ENCODE measurements at places on chromosomes 2 and 18.

- DNase-seq, result no peak
Measured at GRCh38 chr2:109137616-109138015, 8.6 kb downstream of the SH3RF3 start.

- DNase-seq, result no peak
Measured at GRCh38 chr18:1846640-1847039, 724.7 kb downstream of the METTL4 start.

GRCh38 chr2:238155761-238156694, 2.7 kb upstream of the ERFE start:
- no peak for DNase-seq

GRCh38 chr18:57789090-57789489, 14.0 kb downstream of the ATP8B1 start:
- DNase-seq, result no peak

- DNase-seq, result no peak
Measured at GRCh38 chr18:10912790-10913545, 236.4 kb downstream of the PIEZO2 start.

DNA sequence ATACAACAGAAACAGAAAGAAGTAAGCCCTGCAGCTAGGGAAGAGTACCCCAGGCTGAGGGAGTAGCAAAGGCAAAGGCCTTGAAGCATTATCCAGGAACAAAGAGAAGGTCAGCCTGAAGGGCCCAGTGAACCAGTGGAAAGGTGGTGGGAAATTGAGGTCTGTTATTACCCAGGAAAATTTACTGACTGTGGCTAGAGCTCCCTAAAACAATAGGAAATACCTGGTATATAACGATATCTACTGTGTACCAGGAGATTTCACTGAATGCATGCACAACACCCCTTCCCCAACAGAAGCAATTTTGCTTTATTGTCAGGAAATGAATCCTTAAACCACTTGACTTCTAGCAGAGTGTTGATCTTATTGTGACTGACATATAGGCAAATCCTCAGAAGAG, 365.3 kb downstream of the ERBB4 start:
- DNase-seq, result no peak

DNA sequence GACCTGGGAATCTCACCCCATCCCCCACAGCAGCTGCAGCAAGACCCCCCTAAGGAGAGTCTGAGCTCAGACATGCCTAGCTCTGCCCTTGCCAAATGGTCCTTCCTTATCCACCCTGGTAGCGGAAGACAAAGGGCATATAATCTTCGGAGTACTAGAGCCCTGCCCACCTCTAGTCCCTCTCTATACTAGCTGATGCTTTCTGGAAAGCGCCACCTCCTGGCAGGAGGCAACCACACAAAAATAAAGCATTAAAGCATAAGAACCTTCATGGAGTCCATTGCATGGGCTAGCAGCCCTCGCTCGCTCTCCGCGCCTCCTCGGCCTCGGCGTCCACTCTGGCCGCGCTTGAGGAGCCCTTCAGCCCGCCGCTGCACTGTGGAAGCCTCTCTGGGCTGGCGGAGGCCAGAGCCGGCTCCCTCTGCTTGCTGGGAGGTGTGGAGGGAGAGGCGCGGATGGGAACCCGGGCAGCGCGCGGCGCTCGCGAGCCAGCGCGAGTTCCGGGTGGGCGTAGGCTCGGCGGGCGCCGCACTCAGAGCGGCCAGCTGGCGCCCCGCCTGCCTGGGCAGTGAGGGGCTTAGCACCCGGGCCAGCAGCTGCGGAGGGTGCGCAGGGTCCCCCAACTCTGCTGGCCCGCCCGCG, 941.2 kb downstream of the SUCLG1 start:
- no peak for DNase-seq

- no peak for DNase-seq
Measured at GRCh38 chr2:213086571-213086970, 64.8 kb downstream of the IKZF2 start.

DNA sequence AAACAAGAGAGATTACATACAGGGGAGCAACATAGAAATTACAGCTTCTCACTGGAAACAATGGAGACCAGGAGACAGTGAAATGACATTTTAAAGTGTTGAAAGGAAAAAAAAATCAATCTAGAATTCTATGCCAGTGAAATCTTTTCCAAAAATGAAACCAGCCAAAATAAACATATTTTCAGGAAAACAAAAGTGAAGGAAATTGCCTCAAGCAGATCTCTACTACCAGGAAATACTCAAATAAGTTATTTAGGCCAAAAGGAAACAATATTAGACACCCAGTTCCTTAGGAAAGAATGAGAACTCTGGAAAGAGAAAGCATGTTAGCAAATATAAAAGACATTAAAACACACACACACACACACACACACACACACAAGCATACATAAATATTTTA, 339.9 kb upstream of the NCKAP5 start:
- no peak for DNase-seq

- no peak for DNase-seq
Measured at GRCh38 chr18:13324880-13325279, 106.3 kb downstream of the LDLRAD4 start.

GRCh38 chr2:84652431-84652830, 136.1 kb downstream of the DNAH6 start:
- DNase-seq, result no peak

DNA sequence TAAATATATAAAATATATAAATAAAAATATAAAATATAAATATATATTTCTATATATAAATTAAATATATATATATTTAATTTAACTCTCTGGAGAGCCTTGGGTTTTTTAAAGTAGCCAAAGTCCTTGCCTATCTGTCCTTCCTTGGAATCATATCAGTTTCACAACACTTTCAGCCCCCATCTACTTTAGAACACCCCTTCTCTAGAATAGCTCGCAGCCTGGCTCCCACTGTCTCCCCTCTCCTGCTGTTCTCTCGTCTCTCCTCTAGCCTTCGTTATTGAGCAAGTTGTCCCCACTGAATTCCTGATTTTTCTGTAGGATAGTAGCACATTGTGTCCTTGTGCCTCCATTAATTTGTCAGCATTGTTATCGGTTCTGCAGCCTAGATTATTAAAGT, 677.0 kb downstream of the RNF144A start:
- no peak for DNase-seq

DNA sequence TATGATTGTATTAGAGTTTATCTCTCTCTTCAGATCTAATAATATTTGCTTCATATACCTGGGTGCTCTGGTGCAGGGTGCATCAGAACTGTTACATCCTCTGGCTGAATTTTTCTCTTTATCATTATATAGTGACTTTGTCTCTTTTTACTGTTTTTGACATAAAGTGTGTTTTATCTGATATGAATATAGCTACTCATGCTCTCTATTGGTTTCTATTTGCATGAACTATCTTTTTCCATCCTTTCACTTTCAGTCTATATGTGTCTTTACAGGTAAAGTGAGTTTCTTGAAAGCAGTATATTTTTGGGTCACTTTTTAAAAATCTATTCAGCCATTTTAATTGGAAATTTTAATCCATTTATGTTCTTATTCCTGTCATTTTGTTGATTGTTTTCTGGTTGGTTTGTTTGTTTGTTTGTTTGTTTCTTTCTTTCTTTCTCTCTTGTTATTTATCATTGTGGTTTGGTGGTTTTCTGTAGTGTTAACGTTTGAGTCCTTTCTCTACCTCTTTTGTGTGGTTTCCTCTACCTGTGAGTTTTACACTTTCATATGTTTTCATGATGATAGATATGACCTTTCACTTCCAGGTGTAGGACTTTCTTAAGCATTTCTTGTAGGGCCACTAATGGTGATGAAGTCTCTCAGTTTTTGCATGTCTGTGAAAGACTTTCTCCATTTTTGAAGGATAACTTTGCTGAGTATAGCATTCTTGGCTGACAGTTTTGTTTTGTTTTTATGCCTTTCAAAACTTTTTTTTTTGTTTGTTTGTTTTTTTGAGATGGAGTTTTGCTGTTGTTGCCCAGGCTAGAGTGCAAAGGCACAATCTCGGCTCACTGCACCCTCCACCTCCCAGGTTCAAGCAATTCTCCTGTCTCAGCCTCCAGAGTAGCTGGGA, 54.9 kb downstream of the CCNT2 start:
- no peak for DNase-seq

GRCh38 chr2:19987936-19988335, 2.0 kb downstream of the WDR35 start:
- no peak for DNase-seq

GRCh38 chr2:209577376-209578357, 153.8 kb downstream of the MAP2 start:
- no peak for DNase-seq

DNA sequence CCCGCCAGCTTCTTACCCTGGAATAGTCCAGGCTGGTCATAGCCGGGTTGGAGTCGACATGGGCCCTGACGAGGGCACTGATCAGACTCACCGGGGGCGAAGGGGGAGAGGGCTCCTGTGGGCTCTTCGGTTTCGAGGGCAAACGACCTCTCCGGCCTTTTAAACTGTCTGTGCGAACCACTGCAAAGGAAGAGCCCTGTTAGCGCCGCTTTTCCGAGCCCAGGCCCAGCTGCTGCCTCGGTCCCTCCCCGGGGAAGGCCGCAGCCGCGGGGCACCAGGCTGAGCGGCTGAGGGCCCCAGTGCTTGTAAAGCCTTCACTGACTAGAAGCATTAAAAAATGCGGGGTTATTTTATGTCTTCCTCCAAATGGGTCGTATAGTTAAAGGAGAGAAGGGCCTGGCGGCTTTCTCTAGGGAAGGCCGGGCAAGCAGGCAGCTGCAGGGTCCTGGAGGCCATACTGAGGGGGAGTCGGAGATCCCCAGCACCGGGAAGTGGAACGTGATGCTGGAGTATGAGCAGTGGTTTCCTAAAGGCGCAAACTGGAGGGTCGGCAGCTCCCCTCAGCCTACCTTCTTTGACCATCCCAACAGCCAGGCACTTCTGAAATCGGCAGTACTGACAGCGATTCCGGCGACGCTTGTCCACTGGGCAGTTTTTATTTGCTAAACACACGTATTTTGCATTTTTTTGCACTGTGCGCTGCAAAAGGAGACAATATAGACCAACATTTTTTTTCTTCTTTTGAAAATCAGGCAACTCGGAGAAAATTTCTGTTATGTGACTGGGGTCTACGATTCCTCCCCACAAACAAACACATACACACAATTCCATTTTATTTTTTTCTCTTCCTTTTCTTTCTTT, 4.5 kb downstream of the NR4A2 start:
- DNase-seq, result no peak

- DNase-seq, result no peak
Measured at GRCh38 chr2:202848813-202849212, 22.8 kb downstream of the ICA1L start.

- no peak for DNase-seq
Measured at GRCh38 chr18:12699747-12700146, 2.8 kb downstream of the CEP76 start.

DNA sequence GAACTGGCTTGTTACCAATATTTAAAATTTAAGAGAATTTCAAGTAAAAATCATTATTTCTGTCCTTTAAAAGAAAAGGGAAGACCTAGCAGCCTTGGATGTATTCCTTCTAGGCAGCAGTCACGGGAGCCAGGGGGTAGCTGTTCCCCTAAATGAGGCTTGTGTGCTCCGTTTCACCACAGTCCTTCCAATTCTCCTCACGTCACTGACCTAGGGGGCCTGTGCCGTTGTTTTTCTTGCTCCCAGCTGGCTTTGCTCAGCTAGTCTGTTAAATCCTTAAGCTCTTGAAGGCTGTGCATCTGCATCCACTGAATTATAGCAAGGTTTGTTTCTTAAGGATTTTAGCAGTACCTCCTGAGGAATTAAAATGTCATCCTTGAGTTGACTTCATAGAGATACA, 9.9 kb downstream of the KLHL23 start:
- no peak for DNase-seq

DNA sequence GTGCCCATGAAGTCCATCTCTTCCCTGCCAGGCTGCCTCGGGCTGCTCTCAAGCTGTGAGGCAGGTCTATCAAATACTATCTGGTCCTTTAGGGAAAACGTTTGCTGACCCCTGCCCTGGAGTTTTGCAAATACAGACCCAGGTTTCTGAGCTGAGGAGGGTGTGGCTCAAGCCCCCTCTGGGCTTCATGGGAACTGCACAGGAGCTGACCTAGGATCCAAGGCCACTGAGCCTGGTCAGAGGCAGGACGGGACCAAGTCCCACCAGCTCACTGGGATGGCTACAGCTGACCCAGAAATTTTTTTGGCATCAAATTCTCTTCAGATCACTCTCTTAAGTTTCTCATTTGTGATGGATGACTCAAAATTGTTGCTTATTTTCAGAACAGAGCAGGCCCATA, 14.1 kb downstream of the ZNF516 start:
- DNase-seq, result no peak

DNA sequence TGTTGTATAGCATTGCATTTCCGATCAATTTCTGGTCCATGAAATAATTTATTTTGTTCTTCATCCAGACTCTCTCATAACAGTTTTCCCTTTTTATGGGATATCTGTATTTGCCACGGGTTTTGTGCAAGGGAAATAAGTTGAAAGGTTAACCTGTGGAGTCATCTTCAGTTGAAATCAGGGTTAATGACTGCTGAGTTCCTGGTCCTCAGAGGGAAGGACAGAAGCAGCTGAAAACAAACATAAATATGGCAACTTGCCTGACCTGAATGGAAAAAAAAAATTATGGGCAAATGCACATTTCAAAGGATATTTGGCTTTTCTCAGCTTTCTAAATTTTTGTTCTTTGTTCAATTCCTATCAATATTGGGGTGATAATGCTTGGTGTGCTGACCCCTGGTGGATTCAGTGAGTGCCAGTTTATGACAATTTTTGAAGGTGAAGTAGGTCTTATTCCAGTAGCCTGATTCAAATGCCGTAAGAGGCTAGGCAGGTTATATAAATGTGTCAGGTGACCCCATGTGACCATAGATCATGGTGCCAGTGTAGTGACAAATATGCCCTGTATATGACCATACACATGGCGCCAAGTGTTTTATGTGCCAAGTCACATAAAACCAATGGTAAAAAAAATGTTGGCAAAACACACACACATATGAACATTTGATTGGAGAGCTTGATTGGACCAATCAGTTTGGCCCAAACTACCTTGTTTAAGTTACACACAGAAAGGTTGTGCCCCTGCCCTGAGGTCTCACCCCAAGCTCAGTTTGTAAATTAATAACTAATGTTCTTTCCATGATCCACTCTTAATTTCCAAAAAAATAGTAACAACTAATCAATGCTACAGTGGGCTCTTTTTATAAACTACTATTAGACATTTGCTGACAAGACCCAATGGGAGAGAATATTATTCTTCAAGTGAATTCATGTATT, 47.6 kb upstream of the FAM124B start:
- no peak for DNase-seq

- DNase-seq, result no peak
Measured at GRCh38 chr2:224927011-224927410, 115.3 kb downstream of the DOCK10 start.

- DNase-seq, result no peak
Measured at GRCh38 chr2:118709786-118710185, 137.7 kb downstream of the EN1 start.

GRCh38 chr18:66548747-66549146, 55.1 kb downstream of the CDH19 start:
- DNase-seq, result no peak

- no peak for DNase-seq
Measured at GRCh38 chr2:165011199-165011598, 55.9 kb upstream of the SLC38A11 start.

DNA sequence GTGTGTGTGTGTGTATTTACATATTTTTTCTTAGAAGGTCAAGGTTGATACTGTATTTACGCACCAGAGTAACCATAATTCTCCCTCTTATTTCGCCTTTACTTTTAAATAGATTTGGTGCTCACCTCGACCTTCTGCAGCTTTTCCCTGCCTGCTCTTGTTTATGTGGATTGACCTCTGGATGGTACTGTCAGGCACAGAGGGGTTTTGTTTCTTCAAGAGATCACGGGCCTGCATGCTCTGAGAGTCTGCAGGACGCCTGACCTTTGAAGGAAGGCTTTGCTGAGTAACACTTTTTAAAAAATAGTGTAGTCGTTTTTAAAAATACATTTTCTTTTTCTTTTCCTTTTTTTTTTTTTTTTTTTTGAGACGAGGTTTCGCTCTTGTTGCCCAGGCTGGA, 18.1 kb upstream of the EFHD1 start:
- no peak for DNase-seq

Measured in stimulated activated CD8-positive, alpha-beta memory T cell treated with anti-CD3 and anti-CD28 coated beads, Interleukin-7, amount 100 ng/mL, for 1 hour (primary cell).